ENCODE measurements at places on chromosomes 6 and 20.

DNA sequence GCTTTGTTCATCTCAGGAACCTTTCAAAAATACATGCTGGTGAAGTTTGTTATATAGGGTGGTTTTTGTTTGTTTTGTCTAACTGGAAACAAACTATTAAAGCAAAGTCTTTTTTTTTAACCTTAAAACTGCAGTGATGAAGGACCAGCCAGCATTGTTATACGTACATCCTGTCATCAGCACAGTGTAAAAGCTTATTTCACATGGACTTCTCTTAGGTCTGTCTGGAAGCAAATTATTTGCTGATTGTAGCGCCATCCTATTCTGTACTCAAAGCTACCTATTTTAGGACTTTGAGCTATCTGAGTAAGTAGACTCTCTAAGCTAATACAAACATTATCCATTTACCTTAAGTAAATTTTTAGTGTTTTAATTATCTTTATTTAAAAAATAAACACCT is 61.7 kb downstream of the SNX9 start:
- peak; percentile 68 for DNase-seq

- DNase-seq = no peak
Observed at GRCh38 chr6:158717341-158718330, 67.8 kb downstream of the SYTL3 start.

DNA sequence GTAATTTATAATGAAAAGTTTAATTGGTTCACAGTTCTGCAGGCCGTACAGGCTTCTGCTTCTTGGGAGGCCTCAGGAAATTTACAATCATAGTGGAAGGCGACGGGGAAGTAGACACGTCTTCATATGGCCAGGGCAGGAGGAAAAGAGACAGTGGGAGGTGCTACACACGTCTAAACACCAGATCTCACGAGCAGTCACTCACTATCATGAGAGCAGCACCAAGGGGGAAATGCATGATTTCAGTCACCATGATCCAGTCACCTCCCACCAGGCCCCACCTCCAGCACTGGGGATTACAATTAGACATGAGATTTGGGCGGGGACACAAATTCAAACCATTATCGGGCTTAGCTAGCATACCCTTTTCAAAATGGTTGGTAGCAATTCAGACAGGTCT is 41.2 kb downstream of the EIF2S2 start:
- DNase-seq = no peak

- DNase-seq = no peak
Observed at GRCh38 chr6:49782293-49782692, 4.8 kb downstream of the PGK2 start.

- no peak for DNase-seq
Observed at GRCh38 chr6:55443238-55444134, 116.2 kb downstream of the GFRAL start.

- DNase-seq = peak; percentile 29
Observed at GRCh38 chr6:33272275-33273128, 627 bp downstream of the RPS18 start.

DNA sequence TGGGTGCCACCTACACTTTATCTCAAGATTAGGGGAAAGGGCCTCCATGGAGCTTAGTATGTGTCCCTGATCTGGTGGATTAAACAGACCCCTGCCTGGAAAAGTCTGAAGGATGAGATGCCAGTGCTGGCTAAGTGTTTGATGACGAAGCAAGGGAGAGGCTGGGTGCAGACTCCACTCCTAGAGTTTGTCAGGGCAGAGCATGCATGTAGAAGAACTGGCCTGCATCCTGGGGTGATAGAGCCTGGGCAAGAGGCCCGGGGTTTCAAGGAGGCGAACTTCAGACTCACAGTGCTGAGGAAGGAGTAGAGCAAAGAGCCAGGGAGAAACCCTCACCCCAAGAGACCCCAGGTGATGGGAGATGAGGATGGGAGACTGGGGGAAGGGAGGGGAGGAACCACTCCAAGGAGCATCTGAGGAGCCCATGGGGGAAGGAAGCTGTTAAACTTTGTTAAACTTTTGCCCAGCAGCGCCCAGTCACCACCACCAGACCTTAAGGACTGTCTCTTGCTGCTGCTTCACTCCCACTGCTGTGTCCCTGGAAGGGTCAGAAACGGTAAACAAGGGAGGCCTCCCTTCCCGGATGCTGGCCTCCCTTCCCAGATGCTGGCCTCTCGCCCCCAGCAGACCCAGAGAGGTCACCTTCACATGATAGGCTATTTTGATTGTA is 61.6 kb downstream of the RPRD1B start:
- DNase-seq = no peak

DNA sequence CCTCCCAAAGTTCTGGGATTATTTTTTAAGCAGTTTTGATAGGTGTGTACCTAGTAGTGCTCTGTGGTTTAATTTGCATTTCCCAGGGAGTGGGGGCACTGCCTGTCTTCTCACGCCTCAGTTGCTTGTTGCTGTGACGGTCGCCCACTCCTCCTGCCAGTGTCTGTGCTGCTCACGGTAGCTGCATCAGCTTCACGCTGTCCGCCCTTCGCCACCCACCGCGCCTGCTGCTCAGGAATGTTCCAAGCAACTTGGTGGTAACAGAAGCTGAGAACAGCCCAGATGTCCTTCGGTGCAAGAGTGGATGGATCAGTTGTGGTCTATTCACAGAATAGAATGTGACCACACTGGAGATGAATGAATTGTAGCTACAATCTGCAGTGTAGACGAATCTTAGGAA is 22.9 kb downstream of the DNAJC5 start:
- DNase-seq = no peak

DNA sequence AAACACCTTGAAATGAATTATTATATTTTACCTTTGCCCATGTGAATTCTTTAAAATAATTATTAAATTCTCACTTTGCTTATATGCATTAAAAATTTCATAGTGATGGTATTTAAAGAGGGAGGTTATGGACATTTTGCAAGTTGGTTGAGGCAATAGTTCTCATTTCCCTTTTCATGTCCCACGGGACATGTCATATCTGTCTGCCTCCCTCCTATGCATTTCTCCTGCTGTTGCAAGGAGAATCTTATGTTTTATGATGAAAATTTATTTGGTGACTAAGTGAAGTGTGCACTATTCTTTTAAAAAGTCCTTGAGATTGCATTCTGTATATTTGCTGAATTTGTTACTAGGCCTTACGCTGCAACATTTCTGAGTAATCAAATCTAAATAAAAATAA is 67.2 kb downstream of the UTRN start:
- DNase-seq = no peak

GRCh38 chr6:36735110-36736071 is 37.8 kb downstream of the RAB44 start:
- peak; percentile 12 for DNase-seq

- DNase-seq = no peak
Observed at GRCh38 chr6:84061174-84061573, 27.6 kb downstream of the MRAP2 start.

- DNase-seq = no peak
Observed at GRCh38 chr6:131998255-131998982, 47.2 kb upstream of the CCN2 start.

DNA sequence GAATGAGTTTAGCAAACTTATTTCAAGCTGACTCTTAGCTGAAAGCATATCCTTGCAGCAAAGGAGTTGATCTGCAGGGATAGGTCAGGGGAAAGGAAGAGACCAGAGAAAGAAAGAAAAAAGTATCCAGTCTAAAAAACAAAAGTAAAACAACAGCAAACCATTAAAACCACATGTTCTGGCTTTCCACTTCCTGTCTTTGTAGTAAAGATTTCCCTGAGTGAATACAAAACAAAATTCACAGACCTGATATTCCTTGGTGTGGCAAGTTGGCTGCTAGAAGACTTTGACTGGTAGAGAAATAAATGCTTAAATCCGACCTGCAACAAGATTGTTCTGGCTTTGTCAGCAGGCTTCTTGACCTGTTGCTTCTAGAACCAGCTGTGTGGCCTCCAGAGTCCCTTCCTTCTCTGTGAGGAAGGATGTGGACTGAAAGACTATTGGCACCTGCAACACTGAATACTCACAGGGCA is 23.4 kb upstream of the MCM3 start:
- DNase-seq = no peak

DNA sequence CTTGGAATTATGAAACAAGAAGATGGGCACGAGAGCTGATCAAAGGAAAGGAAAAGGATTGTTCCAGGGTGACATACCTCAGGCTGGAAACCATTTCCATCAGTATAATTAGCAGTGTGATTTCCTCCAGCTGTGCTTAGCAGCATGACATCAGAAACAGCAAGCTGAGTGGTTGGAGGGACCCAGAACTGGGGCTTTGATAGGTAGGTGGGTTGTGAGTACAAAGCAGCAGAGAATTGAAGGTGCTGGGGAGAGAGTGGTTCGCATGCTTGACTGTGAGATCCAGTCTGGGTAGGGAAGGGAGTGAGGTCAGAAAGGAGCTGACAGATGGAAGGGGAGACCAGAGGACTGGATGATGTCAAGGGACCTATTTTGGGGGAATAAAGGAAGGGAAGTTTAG is 90.4 kb downstream of the CD164 start:
- DNase-seq = no peak

DNA sequence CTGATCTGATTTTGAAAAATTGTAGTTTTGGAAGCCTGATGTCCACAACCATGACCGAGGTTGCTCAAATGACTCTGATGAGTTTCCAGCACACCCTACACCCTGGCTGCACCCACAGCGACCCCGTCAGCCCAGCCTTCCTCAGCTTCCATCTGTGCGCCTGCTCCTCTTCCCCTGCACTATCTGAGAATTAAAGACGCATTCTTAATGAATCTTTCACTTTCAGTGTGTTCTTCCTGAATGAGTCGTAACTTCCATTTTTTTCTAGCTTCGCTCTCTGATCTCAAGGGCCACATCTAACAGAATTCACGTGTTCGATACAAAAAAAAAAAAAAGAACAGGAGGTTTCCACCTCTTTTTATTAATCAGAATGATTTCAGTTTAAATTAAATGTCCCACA is 21.3 kb upstream of the RREB1 start:
- peak; percentile 23 for DNase-seq

DNA sequence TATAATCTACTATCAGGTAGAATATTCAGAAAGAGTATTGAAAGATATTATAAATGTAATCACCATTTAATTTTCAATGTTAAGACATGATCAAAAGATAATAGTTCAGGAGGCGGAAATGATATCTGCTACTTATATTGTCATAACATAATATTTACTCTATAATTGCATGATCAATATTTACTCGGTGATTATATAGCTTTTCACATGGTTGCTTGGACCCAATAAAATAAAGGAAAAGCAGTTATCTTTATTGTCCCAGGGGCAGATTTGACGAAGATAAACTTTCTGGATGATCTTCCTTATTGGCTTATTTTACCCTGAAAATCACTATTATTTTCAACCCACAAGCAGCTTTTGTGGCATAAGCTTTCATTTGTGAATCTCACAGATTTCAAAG is 350.4 kb downstream of the HACE1 start:
- DNase-seq = no peak

DNA sequence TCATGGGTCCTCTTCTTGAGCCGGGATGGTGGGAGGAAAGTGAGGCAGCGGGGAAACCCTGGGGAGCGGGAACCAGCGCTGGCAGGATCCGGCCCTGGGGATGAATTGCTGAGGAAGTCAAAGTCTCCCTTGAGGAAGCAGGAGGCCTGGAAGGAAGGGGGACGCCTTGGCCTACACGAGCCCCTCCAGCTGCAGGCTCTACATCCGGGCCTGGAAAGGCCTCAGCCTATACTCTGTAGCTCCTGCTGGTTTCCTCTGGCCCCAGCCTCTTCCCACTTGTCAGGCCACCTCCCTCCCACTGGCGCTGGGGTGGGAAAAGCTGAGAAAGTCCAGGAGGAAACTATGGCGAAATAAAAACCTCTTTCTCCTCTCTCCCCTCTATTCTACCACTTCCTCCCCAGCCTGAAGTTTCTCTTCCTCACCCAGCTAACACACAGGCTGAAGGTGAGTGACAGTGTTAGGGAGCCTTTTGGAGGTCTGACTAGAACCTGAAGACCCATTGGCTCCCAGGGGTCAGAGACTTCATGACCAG is 14.9 kb downstream of the TREML2 start:
- no peak for DNase-seq

- no peak for DNase-seq
Observed at GRCh38 chr6:142940487-142940886, 4.5 kb downstream of the HIVEP2 start.

GRCh38 chr6:5412663-5413062 is 151.3 kb downstream of the FARS2 start:
- no peak for DNase-seq

DNA sequence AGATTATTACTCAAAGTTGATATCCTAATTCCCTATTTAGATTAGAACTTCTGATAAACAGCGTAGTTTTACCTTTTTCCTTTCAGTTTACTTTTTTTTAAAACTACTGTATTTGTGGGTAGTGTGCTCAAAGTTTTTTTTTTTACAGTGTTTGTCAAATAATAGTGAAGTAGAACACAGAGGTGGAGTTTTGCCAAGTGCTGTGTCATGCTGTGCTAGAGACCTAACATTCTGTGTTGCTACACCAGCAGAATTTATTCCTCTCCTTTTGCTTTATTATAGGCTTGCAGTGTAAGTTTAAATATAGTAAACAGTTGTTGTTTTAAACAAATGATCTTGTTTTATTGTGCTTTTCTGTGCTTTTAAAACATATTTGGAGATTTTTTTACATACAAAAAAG is 125.4 kb downstream of the HIVEP1 start:
- DNase-seq = no peak

DNA sequence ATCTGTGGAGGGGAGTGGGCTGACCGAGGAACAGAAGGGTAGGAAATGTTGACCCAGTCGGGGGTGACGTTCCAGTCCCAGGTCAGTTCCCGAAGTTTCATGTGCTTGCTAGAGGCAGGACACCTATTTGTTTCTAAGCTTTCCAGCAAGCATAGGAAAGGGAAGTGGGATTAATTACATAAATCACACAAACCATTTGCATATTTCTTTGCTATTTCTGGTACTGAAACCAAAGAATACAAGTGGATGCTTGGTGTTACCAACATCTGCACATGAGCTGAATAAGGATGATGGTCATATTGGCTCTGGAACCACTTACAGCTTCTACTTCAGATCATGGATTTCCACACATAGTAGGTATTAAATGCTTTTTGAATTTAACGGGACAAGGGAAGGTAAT is 546.5 kb downstream of the PRKN start:
- DNase-seq = no peak

DNA sequence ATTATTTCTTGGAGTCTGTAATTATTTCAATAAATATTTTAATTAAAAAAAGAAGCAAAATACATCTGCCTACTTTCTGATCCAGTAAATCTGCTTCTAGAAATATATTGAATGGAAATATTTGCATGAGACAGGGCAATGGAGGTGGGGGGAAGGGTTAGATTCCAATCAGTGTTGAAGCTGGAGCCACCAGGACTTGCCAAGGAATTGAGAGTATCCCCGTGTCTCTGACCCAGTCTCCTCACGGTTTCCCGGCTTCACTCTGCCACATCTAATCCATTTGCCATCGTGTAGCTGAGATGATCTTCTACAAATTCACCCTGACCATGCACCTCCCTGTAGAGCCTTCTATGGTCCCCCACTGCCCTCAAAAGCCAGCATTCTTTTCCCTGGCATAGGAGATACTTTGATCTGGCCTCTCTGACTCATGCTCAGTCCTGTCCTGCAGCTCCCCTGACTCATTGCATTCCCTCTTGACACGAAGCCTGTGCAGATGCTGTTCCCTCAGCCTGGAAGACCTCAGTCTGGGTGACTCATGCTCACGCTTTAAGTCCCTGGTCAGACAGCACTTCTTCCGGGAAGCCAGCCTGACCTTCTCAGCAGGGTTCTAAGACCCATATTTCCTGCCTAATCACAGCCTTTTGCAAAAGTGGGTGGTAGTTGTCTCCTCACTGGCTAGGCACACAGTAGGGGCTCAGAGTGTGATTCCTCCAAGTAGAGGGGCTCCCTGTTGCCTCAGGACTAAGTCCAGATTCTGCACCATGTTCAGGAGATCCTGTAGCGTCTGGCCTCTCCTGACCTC is 23.0 kb upstream of the FKBP1A start:
- no peak for DNase-seq

- no peak for DNase-seq
Observed at GRCh38 chr6:122416825-122417224, 17.4 kb downstream of the HSF2 start.
